HFF-Myc (cell line): ENCODE measurements at places on chromosomes 5 and 9.

- no peak for DNase-seq
Measured at GRCh38 chr9:134219646-134220060, 55.3 kb upstream of the RNU6ATAC start.

- no peak for DNase-seq
Measured at GRCh38 chr9:99336005-99336404, 113.9 kb downstream of the SEC61B start.

- DNase-seq, result peak; percentile 14
Measured at GRCh38 chr9:113712053-113712452, 164.1 kb upstream of the ZNF618 start.

DNA sequence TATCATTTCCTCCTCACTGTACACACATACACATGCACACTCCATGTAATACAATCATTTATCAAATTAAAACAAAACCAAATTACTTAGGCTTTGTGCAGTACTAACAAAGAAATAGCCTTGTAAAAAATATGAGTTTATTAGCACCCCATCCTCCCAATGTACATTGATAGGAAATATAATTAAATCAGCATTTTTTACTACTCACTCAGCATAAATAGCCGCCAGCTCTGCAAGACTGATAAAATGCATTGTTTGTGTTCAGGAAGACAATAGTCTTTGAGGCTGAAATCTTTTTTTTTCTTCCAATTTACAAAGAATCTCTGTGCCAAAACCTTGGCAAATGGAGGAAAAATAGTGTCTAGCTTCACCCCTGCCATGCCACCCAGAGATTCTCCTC lies 497.6 kb upstream of the ADAMTS16 start:
- DNase-seq, result no peak

GRCh38 chr5:142782976-142783530 lies 12.9 kb downstream of the ARHGAP26 start:
- no peak for DNase-seq

DNA sequence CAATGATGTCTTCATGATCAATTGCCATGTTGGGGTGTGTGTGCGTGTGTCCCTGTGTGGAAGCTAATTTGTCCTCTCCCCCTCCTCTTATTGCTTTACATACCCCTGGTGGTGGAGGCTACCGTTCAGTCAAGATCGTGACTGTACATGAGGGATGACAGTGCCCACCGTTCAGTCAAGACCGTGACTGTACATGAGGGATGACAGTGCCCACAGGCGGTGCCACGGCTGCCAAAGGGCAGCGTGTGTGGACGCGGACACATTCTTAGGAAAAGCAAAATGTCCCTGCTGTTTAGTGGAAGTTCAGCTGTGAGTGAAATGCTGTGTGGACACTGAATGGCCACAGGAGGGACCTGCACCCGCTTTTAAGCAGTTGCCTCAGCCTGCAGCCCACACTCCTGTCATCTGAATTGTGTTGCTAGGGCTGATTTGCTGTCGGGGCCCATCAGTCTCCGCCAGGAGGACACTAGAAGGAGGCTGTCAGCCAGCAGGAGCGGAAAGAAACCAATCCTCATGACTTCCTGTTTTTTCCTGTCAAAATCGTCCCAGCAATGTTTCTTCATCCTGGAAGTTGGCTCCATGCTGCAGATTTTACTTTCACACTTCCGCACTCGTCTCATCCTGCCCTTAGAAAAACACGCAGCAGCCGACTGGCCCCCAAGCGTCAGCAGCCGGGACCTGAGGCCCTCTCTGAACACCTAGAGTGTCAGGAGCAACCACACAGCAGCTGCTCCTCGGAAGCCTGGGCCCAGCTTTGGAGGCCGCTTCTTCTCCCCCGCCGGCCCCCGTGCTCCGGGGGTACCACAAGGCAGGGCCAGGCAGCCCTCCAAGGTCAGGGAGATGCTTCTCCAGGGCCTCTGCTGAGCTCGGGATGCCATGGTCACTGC lies 9.1 kb downstream of the OR2V1 start:
- no peak for DNase-seq

GRCh38 chr5:101915554-101915953 lies 380.5 kb downstream of the SLCO4C1 start:
- DNase-seq, result no peak

DNA sequence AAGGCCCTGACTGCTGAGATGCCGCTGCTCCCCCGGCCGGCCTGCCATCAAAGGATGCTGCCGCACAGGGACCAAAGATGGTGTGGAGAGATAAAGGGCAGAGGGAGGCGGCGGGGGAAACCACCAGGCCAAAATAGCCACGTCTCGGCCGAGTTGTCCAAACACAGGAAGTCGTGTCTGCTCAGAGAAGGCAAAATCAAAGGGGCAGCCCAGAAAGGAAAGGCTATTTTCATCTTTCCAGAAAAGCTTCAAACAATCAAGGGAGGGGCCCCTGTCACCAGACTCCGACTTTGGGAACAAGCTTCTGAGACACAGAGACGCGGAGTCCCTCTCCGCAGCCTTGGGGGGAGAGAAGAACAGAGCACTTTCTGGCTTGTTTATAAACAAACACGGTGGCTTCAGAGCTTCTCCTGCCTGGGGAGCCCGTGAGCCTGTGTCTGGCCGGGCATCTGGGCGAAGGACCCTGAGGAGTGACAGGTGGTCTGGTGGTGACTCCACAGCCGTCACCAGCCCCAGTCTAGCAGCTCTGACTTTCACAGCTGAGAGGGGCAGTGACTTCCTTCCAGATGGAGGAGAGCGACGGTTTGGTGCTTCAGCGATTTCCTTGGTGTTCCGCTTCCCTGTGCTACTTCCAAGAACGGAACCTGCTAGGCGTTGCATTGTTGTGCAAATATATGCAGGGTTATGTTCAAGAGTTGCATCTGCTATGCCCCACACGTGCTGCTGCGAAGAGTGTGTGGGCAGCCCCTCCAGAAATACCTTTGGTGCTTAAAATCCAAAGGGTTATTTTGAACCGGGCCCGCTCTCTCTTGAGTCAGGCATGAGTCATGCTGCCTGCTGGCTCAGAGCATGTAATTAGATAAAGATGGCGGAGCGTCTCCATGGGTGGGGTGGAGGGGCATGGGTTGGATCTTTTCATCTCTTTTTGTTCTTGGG lies 24.0 kb downstream of the ADAMTSL2 start:
- DNase-seq, result peak; percentile 82

DNA sequence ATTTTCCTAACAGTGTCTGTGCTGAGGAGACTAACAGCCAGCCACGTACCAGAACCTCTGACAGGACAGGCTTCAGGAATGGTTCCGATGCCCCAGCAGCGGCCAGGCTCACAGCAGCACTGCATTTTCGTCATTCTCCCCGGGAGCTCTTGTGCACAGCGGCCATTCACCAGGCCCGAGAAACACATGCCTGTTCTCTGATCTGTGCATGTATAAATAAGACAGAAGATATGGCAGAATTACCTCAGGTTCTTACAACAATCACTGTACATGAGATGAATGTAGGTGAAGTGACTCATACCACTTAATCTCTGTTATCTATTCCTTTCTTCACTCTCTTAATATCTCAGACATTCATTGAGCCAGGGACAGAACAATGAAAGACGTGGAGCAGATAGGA lies 143.0 kb downstream of the FBN2 start:
- no peak for DNase-seq

DNA sequence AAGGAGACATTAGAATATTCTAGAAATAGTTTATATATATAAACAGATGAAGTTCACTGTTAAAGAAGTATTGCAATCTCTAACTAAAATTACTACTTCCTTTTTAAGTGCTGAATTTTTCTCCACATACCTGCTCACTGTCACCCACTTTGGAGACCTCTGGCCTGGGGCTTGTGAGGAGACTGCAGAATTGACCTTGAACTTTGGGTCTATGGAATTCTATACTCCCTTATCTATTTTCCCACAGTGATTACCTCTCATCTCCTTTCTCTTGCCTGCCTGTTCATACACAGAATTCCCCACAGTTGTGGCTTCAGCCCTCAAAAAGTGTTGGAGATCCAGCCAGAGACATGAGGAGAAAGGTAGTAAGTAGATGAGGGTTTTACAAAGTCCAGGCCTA lies 45.4 kb downstream of the LARP1 start:
- no peak for DNase-seq

DNA sequence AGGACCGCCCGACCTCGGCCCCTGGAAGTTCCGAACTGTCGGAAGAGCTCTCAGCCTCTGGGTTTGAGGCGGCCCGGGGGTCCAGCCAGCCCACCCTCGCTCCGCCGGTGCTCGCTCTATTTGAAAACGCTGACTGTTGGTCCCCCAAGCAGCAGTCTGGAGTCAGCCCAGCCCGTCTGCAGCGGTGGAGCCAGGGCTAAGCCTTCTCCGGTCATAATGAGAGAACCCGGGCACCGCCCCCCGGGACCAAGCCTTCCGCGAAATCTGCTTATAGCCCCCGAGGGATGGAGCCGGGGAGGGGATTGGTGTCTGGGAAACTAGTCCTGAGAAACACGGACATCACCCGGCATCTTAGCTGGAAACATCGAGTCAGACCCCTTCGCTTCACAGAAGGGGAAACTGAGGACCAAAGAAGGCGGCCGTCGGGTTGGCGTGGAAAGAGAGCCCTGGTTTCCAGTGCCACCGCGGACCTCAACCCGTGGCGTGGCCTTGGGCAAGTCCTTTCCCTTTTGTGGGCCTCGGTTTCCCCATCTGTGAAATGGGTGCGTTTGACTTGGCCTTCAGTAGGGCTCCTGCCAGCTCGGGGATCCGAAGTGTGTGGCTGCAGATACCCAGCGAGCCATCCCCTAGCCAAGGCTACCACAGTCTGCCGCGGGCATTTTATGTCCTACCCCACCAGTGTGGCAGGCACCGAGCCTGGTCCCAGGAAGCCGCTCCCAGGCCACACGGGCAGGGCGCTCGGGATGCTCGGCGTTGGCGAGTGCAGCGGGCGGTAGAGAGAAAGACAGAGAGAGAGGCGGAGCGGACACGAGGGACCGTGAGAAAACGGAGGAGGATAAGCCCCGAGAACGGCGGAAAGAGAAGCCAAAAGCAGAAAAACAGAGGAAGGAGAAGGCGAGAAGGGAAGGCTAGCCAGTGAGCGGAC lies 857 bp downstream of the ADAM19 start:
- DNase-seq, result no peak

- DNase-seq, result no peak
Measured at GRCh38 chr5:4614088-4614487, 526.0 kb upstream of the ADAMTS16 start.

DNA sequence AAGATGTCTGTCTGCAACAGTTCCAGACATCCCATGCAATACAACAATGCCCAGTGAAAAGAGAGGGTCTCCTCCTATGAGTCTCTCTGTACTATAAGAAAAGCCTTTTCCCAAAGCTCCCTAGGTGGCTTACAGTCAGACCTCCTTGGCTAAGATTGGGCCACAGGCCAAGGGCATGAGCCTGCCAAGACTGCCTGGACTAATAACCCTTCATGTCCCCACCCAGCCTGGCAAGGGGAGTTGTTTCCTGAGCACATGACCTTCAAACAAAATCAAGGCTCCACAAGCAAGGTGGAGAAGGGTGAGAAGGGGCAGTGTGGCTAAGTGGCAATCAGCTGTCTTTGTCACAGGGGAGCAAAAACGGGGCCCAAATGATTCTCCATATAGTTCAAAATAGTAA lies 75.6 kb upstream of the ZSWIM6 start:
- DNase-seq, result no peak

DNA sequence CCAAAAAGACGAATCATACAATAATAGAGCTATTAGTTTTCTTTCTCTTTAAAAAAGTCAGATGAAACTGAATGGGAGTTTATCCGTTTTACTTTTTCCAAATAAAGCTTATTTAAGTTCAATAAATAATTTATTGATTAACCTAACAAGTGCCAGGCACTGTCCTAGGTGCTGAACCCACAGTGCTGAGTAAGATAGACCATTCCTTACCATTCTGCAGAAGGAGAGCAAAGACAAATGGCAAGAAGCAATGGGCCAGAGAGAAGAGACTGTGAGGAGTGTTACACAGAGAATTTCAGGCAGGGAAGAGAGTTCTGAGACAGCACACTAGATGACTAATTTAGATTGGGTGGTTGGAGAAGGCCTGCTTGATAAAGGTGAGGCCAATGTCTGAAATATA lies 127.2 kb downstream of the AUH start:
- DNase-seq, result no peak

- no peak for DNase-seq
Measured at GRCh38 chr9:112892981-112893380, 2.3 kb upstream of the SLC46A2 start.

- DNase-seq, result no peak
Measured at GRCh38 chr5:173010547-173011464, 27.2 kb downstream of the ATP6V0E1 start.

DNA sequence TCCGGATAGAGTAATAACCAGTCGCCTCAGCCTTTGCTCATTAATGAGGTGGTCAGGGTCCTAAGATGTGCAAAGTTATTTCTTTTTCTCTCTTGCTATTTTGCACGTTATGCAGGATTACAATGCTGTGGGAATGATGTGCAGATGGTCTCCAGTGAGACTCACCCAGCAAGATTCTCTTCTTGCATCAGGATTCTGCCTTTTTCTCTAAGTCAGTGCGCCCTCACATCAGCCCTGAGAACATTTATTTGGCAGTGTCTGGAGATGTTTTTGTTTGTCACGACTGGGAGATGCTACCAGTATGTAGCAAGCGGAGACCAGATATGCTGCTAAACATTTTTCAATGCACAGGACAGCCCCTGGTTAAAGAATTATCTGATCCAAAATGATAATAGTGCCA lies 280.3 kb upstream of the WWC1 start:
- DNase-seq, result no peak

- DNase-seq, result no peak
Measured at GRCh38 chr9:93161786-93162562, 22.0 kb upstream of the WNK2 start.

DNA sequence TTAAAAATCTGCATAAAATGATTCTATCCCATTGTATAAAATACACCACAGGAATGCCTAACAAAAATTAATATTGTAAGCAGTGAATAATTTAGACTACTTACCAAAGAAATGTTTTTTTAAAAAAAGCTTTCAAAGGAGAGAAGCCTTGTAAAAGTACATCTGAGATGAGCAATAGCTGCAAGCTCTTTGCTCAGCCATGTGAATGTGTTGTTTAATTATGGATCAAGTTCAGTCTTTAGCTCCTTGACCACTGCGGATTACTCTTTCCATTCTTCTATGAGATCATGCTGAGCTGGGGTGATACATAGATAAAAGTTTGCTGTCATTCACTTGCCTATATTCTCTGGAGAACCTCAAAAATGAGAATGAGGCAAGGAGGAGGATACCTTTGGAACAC lies 782.4 kb upstream of the ZNF608 start:
- DNase-seq, result no peak

DNA sequence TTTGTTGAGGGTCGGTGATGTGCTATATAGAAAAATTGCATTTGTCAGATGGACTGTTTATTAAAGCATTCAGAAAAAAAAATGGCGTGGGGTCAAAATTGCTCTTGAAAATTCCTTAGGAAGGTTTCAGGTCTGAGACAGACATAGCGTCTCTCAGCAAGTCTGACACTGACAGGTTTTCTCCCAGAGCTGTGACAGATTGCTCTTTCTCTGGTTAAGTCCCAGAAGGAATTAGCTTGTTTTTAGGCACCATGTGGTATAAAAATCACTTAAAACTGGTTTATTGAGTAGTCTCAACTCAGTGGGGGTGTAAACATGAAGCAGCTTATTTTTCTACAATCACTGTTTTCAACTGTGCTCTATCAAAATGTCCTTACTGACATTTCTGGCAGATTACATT lies 1379.8 kb downstream of the MAT2B start:
- no peak for DNase-seq
